ENCODE measurements at places on chromosomes 2 and 18. TPM values are rescaled to one million over a fixed set of nuclear protein-coding genes. Genes with fewer than 3 reads are reported as not detected.

The TUBA3E gene
- not detected for polyA plus RNA-seq

The CCDC141 gene
- not detected for polyA plus RNA-seq

The RPRM gene
- 29.6 TPM for polyA plus RNA-seq

The SERPINB4 gene
- not detected for polyA plus RNA-seq

The SERPINB11 gene
- polyA plus RNA-seq: not detected

The TMEM247 gene
- polyA plus RNA-seq: not detected

The TRAF3IP1 gene
- polyA plus RNA-seq: 7.9 TPM

The STK16 gene
- 41.2 TPM for polyA plus RNA-seq

The MTCL1 gene
- 26.5 TPM for polyA plus RNA-seq

The RSAD2 gene
- polyA plus RNA-seq: 2.4 TPM

The SYT4 gene
- 25.1 TPM for polyA plus RNA-seq

The LRATD1 gene
- polyA plus RNA-seq: 16.4 TPM

The CNDP1 gene
- polyA plus RNA-seq: 90.4 TPM

The FAM124B gene
- 0.29 TPM for polyA plus RNA-seq

The FSHR gene
- not detected for polyA plus RNA-seq

The NT5DC4 gene
- not detected for polyA plus RNA-seq

The DAPL1 gene
- polyA plus RNA-seq: not detected

The REG3G gene
- polyA plus RNA-seq: not detected

The CRYGA gene
- not detected for polyA plus RNA-seq

The CRYGC gene
- polyA plus RNA-seq: not detected

The SP140 gene
- not detected for polyA plus RNA-seq

The GPR155 gene
- polyA plus RNA-seq: 2.8 TPM

The LGALSL gene
- 2.5 TPM for polyA plus RNA-seq

The SLC14A1 gene
- polyA plus RNA-seq: 16.2 TPM

The GNLY gene
- 4.5 TPM for polyA plus RNA-seq

The TDRD15 gene
- not detected for polyA plus RNA-seq
